ENCODE measurements at places on chromosomes 12 and 14.

GRCh38 chr12:1391722-1392121, 202.7 kb downstream of the FBXL14 start:
- no peak for DNase-seq

DNA sequence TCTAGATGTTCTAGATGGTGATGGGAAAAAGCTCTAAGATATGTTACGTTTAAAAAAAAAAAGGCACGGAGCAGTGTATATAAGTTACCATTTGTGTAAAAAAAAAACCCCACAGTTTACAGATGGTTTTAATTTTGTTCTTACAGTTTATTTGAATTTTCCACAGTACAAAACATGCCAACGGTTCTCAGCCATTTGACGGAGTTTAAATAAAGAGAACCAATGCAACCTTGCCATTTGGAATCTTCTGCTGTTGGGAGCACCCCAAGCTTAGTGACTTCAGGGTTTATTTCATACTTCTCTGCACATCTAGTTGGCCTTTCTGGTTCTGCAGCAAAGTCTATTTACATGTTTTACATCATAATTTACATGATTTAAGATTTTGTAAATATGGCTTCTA, 7.7 kb upstream of the HPD start:
- DNase-seq = no peak

DNA sequence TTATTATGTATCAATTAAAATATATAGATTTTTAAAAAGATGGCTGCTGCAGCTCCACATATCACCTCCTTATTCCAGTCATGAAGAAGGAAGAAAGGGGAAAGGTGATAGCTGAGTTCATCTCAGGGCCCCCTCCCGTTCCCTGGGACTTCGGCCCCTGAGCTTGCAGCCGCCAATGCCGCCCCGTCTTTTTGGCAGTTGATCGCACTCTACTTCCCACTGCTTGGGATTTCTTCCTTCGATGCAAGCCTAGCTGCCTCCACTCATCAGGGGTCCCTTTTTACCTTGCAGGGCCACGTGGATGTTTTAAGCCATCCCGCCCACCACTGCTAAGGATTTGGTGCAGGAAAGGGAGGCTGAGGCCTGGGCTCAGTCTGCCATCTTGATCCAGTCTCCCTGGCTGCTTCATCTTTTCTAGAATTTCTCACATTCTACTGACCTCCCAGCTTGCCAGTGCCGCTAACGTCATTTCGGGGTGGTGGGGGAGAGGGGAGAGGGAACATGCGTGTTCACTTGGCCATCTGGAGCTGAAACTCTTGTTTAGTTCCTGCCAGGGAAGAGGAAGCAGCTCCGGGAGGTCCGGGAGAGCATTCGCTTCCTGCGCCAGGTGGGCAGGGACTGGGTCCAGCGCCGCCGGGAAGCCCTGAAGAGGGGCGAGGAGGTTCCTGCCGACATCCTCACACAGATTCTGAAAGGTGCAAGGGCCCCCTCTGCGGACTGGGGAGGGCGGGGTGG, 31.3 kb downstream of the CYP46A1 start:
- no peak for DNase-seq

- DNase-seq = no peak
Measured at GRCh38 chr12:105337391-105337790, 6.9 kb downstream of the C12orf75 start.

GRCh38 chr12:71551529-71551928, 111.9 kb downstream of the LGR5 start:
- DNase-seq = no peak

GRCh38 chr12:116093915-116094314, 183.6 kb downstream of the MED13L start:
- DNase-seq = no peak

- no peak for DNase-seq
Measured at GRCh38 chr12:26473291-26473690, 277.9 kb downstream of the SSPN start.

DNA sequence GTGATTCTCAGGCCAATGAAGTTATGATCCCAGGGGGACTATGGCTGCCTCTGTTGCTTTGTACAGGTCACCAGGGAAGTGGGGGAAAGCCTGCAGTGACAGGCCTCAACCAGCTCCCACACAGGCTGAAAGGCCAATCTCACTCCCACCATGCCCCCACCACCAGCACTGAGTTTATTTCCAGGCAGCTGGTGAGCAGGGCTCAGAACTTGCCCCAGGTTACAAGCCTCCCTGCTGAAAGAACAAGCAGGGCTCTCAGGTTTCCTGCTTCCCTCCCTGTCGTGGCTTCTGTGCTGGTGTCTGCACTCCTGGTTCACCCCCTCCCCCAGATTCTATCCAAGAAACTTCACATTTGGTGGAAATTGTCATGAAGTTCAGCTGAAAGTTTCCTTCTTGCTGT, 260.3 kb downstream of the CCDC59 start:
- no peak for DNase-seq

- DNase-seq = no peak
Measured at GRCh38 chr14:31690056-31690455, 128.9 kb downstream of the NUBPL start.

DNA sequence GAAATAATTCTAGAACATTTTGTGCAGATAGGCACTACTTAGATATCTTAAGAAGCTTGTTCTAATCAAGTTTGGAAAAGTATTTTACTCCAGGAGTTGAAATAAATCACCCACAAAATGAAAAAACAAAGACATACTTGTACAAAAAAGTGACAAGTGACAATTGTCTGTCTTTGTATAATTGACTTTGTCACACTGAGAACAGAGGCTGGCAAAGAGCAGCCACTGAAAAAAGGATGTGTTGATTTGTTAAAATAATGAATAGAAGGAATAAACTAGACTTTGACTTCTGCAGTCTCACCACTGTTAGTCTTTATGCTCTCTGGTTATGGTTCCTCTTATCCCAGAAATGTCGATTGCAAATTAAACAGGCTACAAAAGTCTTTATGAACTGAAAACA, 77.6 kb downstream of the PTPRR start:
- DNase-seq = no peak

DNA sequence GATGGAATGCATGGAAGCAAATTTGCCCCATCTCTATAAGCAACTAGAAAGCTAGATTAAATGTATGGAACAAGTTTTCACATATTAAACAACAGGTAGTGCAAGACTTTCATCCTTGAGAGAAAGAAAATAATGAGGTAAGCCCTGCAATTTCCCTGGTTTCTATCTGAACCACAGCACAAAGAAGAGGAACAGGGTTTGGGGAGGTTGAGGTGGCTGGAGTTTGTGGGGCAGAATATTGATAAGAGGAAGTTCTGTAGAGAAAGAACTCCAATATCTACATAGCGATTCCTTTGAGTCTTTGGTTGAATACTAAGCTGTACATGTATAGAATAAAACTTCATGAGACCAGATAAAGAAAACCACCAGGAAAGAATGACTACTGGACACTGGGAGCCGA, 96.3 kb upstream of the CCND2 start:
- DNase-seq = no peak

- no peak for DNase-seq
Measured at GRCh38 chr12:72264548-72265175, 7.5 kb upstream of the TRHDE start.

DNA sequence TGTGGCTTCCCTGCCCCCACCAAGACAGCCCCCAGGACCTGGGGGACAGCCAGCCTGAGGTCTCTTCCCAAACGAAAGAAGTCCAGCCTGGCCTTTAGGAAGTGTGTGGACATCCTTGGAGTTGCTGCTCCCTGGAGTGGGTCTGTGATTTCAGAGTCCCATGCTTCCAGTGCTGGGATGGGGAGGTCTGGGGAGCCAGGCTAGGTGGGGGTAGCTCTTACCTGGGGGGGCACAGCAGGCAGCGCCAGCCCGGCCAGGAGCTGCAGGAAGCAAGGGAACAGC, 509 bp downstream of the PGF start:
- no peak for DNase-seq

- no peak for DNase-seq
Measured at GRCh38 chr12:96225044-96225855, 31.1 kb downstream of the ELK3 start.

GRCh38 chr14:102231476-102232347, 73.3 kb downstream of the MOK start:
- no peak for DNase-seq

DNA sequence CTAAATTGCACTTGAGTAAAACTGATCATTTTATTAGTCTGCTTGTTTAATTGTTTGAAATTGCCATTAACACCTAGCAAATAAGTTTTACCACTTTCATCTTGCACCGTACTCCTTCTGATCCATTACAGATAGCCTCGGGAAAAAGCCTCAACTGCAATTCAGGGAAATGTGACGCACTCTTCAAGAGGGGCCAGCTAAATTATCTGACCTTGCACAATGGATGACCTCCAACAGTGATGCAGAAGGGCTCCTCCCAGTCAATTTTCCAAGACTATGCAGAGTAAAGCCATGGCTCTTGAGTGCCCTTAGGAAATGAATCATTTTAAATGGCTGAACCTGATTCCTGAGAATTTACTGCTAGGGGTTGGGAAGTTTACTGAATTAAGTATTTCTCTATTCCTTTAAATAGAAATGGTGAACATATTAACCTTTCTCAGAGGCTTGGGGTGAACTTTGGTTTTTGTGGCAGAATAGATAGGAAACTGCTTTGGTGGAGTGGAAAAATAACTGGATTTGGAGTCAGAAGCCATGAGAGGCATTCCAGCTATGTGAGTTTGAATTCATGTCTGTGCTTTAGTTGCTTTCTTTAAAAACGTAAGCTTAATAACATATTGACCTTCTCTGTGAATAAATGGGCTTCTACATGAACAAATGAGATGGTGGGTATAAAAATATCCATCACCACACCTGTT, 64.8 kb upstream of the OVCH1 start:
- no peak for DNase-seq

GRCh38 chr14:45728434-45729225, 475.6 kb upstream of the MIS18BP1 start:
- no peak for DNase-seq

- DNase-seq = no peak
Measured at GRCh38 chr12:112347581-112347982, 34.6 kb downstream of the HECTD4 start.

GRCh38 chr12:45388545-45388944, 172.7 kb downstream of the ANO6 start:
- no peak for DNase-seq

- no peak for DNase-seq
Measured at GRCh38 chr12:49515266-49515665, 23.6 kb upstream of the KCNH3 start.

- no peak for DNase-seq
Measured at GRCh38 chr12:129434790-129435189, 469.0 kb downstream of the TMEM132D start.

DNA sequence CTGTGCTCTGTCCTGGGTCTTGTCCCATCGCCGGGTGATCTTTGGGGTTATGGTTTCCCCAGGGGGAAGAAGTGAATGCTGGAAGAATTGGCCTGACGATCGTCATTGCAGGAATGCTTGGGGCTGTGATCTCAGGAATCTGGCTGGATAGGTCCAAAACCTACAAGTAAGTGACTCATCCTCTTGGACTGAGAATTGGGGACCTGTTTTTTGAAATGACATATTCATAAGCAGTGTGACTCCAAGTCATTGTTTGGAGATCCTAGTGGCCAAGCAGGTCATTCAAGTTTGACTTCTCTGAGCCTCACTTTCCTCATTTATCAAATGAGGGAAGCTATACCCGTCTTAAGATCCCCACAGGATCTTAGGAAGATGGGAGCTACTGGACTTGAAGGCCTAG, 25.8 kb downstream of the ERG28 start:
- no peak for DNase-seq

DNA sequence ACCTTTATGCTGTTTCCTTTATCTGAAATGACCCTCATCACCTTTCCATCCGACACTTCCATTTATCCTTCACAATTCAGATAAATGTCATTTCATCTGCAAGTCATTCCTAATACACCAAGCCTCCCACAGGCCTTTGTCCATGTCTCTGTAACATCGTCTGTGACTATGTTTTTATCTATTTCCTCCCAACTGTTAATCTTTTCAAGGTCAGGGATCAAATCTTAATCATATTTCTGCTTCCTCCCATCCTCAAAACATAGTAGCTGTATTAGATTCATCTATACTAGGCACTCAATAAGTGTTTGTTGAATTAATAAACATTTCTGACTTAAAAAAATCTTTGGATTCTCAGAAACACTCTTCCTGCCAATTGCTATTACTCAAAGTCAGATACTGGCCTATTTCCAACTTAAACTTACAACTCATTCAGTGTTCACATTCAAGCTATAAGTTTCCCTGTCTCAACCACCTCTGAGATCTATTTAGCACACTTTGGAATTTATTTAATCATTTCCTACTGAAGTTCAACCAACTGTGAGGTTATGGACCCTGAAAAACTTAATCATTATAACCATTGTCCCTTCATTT, 100.2 kb upstream of the ALX1 start:
- no peak for DNase-seq

GRCh38 chr12:54968181-54968730, 16.3 kb downstream of the TESPA1 start:
- DNase-seq = no peak

DNA sequence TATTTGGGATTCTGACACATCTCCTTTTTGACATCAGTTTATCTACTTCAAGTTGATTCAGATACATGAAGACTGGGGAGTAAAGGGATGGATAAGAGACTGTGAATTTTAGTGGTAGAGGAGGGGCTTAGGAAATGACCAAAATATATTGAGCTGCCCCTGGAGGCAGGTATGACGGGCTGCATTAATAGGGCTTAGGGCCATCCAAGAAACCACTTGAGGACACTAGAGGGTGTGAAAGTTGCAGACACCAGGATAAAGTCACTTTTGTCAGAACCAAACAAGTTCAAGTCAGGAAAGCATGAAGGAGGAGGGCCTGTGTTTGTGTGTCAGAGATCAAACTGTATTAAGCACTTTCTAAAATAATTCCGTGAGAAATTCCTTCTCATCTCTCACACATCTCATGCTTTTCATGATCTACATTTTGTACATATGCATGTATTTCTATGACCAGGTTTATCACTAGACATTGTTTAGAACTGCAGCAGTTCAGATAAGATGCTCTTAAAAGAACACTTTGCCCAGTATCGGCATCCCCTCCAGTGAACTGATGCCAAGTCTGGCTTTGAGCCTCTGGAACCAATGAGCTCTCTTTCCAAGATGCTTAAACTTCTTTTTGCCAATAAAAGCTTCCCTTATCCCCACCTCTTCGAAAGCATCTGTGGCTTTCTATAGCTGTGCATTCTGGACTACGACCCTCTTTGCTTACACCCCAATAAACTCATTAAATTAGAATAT, 136.9 kb downstream of the SLC38A1 start:
- DNase-seq = no peak

- no peak for DNase-seq
Measured at GRCh38 chr14:39766397-39767000, 334.3 kb upstream of the FBXO33 start.

Data from activated naive CD8-positive, alpha-beta T cell treated with anti-CD3 and anti-CD28 coated beads, Interleukin-2, amount 50 U/mL, for 16 hours (primary cell).